H1 (cell line): ENCODE measurements at places on chromosomes 4 and X. TPM values are rescaled to one million over a fixed set of nuclear protein-coding genes. Genes with fewer than 3 reads are reported as not detected.

SPANXA2 gene
- total RNA-seq = not detected in 2 replicates

CLOCK gene
- total RNA-seq = 21.6 and 24.2 TPM in 2 replicates

PAGE5 gene
- total RNA-seq = not detected in 2 replicates

AADAT gene
- total RNA-seq = 7.7 and 9.2 TPM in 2 replicates

TCEAL6 gene
- total RNA-seq = not detected in 2 replicates

H2BW2 gene
- total RNA-seq = not detected in 2 replicates

IL3RA gene
- not detected in 2 replicates for total RNA-seq

SHROOM4 gene
- total RNA-seq = 5.6 and 5.9 TPM in 2 replicates

PRRG1 gene
- total RNA-seq = 8.1 and 10.2 TPM in 2 replicates

TRIM75 gene
- not detected in 2 replicates for total RNA-seq

GRCh38 chr4:102352781-102353180 lies 7.5 kb upstream of the SLC39A8 start:
- H3K27ac ChIP-seq = no peak overlapping the region
- no peaks in the 10 kb centered on the region for H3K27me3 ChIP-seq
- H3K4me1 ChIP-seq = peaks cover 3% of the 10 kb centered on the region
- DNase-seq = no peak
- no peaks in the 10 kb centered on the region for H3K36me3 ChIP-seq

DNA sequence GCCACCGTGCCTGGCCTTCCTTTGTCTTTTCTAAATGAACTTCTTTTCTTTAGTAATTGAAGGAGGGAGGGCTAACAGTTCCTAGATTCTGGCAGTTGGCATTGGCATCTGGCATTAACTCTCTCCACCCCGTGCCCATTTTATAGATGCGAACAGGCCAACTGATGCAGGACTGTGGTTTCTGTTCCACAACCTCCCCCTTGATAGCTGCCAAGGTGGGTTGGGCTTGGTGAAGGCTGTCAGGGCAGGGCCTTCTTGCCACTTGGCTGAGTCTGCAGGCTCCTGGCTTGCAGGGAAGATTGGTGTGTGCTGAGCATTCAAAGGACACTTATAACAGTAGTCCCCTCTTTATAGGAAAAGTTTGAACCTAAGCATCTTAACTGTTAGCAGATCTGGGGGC lies 4.3 kb downstream of the SOWAHD start:
- no peak for DNase-seq
- H3K27me3 ChIP-seq = peaks cover 13% of the 10 kb centered on the region
- no peak overlapping the region for H3K4me3 ChIP-seq
- H3K4me1 ChIP-seq = peaks cover 2% of the 10 kb centered on the region; the same call in 1 of the 2 replicates
- H3K27ac ChIP-seq = no peak overlapping the region

DNA sequence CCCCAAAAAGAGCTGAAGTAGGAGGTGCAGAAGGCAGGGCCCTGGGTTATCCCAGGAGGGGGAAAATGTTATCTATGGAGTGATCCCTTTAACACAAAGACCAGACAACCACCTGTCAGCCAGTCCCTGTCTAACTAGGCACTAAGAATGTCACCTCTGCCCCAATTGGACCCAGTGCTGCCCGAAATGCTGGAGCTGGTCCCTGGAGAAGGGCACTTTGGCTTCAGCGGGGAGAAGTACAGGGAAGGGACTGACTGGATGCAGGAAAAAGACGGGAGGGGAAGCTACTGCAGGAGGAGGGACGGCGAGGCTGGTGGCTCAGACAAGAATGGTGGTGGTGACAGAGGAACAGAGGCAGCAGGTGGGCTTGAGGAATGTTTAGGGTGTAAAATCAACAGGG lies 17.3 kb downstream of the PHKA2 start:
- no peak overlapping the region for H3K27ac ChIP-seq
- H3K4me1 ChIP-seq = no peaks in the 10 kb centered on the region
- no peak overlapping the region for H3K4me3 ChIP-seq
- no peaks in the 10 kb centered on the region for H3K36me3 ChIP-seq
- no peak for DNase-seq

GRCh38 chr4:173145131-173145530 lies 23.5 kb upstream of the GALNT7 start:
- no peaks in the 10 kb centered on the region for H3K36me3 ChIP-seq
- DNase-seq = no peak
- H3K4me1 ChIP-seq = no peaks in the 10 kb centered on the region

- no peak overlapping the region for H3K27ac ChIP-seq
- H3K4me1 ChIP-seq = peaks cover 8% of the 10 kb centered on the region
- no peak overlapping the region for H3K4me3 ChIP-seq
- peaks cover 4% of the 10 kb centered on the region; the same call in 1 of the 2 replicates for H3K36me3 ChIP-seq
- H3K27me3 ChIP-seq = no peaks in the 10 kb centered on the region
These were observed 603.6 kb upstream of the DIPK2B start for GRCh38 chrX:45804276-45804675.

DNA sequence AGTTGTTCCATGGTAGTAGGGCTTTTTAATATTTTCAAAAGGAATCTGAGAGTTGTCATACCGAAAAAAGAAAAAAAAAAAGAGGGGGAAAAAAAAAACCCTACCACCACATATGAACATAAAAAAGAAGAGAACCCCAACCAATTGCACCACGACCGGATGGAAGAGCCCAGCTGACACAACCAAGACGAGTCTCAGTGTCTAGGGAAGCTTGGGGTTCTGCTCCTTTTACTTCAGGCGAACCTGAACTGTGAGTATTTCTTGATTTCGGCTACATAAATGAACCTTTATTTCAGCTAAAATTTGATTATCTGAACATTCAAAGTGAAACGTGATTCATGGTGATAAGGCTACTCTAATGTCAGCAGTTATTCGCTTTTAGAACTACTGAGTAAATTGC lies at the start of gene GPR34:
TSS of gene GPR34 (plus strand) at position 139 of the 400 bp plus-strand sequence. CDS start 6,661 bp downstream, outside the sequence.
- no peaks in the 10 kb centered on the region for H3K36me3 ChIP-seq
- no peak for DNase-seq
- H3K4me3 ChIP-seq = no peak within 1 kb of the TSS
- no peak within 1 kb of the TSS for H3K27ac ChIP-seq
- H3K27me3 ChIP-seq = no peaks in the 10 kb centered on the region
- H3K4me1 ChIP-seq = no peaks in the 10 kb centered on the region

DNA sequence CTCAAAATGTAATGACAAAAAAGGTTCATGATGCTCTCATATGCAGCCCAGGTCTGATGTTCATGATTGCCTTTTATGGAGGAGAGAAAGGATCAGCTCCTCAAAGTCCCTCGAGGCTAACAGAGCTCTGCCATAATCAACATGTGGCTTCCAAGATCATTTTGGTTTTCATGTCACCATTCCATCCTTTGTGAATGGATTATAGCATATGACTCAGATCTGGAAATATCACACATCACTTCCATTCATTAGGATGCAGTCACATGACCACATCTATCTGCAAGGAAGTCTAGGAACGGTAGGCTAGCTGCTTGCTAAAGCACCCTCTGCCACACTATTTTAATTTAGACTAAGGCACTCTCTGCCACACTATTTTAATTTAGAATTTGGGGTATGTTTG lies 77.6 kb downstream of the COX18 start:
- 0 out of 2 replicates have a peak, but pooled peaks cover 4% of the 10 kb centered on the region for H3K4me1 ChIP-seq
- DNase-seq = no peak
- no peaks in the 10 kb centered on the region for H3K36me3 ChIP-seq
- no peaks in the 10 kb centered on the region for H3K27me3 ChIP-seq
- no peak overlapping the region for H3K27ac ChIP-seq
- no peak overlapping the region for H3K4me3 ChIP-seq

DNA sequence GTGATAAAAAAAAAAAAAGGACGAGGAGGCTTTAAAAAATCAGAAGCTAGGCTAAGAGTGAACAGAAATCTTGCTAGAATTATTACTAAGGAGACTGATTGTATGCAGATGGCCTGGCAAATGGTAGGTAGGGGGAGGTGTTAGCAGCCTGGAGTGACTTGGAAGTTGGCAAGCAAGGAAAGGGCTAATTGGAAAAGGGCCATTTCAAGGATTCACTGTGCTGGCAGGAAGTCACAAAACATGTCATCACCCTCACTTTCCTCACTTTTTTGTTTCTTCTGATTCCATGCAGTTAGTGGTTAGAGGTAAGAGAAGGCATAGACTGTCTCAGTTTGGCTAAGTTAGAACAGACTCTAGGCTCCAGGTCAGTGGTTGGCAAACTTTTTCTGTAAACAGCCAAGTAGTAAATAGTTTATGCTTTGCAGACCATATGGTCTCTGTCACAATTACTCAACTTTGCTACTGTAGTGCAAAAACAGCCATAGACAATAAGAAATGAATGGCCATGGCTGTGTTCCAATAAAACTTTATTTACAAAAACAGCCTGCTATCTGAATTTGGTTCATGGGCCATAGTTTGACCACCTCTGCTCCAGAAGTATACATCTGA lies 646.5 kb upstream of the ACTRT1 start:
- no peak overlapping the region for H3K27ac ChIP-seq
- no peak for DNase-seq
- no peak overlapping the region for H3K4me3 ChIP-seq
- H3K27me3 ChIP-seq = no peaks in the 10 kb centered on the region
- H3K36me3 ChIP-seq = no peaks in the 10 kb centered on the region

- H3K4me3 ChIP-seq = peak overlapping the region; percentile 47
- no peaks in the 10 kb centered on the region for H3K27me3 ChIP-seq
- no peak overlapping the region for H3K27ac ChIP-seq
These were observed 14.4 kb upstream of the RAB40A start for GRCh38 chrX:103533511-103534216.

GRCh38 chr4:152372444-152372843 lies 163.4 kb downstream of the FBXW7 start:
- H3K4me1 ChIP-seq = no peaks in the 10 kb centered on the region
- no peaks in the 10 kb centered on the region for H3K27me3 ChIP-seq
- H3K27ac ChIP-seq = no peak overlapping the region
- no peak overlapping the region for H3K4me3 ChIP-seq
- no peaks in the 10 kb centered on the region for H3K36me3 ChIP-seq

DNA sequence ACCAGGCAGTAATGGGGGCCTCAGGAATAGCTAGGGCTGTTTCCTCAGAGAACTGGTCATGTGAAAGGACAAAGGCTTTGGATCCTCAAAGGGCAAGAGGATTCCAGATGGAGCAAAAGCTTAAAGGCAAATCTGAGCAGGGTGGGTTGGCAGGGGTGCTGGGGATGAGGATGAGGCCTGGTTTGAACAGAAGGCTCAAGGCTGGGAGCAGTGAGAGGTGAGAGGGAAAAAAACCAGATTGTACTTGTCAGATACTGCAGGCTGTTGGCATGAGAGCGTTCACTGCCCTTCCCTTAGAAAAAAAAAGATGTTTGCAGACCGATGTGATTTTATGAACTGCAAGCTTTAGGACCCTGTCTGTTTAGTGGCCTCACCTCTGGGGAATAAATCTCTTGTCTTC lies 75.3 kb upstream of the PLAC1 start:
- no peaks in the 10 kb centered on the region for H3K36me3 ChIP-seq
- H3K27me3 ChIP-seq = no peaks in the 10 kb centered on the region
- H3K4me1 ChIP-seq = peaks cover 3% of the 10 kb centered on the region; the same call in 1 of the 2 replicates
- H3K4me3 ChIP-seq = no peak overlapping the region
- no peak overlapping the region for H3K27ac ChIP-seq
- DNase-seq = no peak

GRCh38 chr4:101020956-101021355 lies 326.4 kb downstream of the PPP3CA start:
- no peak for DNase-seq
- H3K27me3 ChIP-seq = no peaks in the 10 kb centered on the region
- H3K36me3 ChIP-seq = no peaks in the 10 kb centered on the region
- no peak overlapping the region for H3K27ac ChIP-seq
- H3K4me3 ChIP-seq = no peak overlapping the region

- H3K36me3 ChIP-seq = no peaks in the 10 kb centered on the region
- DNase-seq = no peak
- no peaks in the 10 kb centered on the region for H3K27me3 ChIP-seq
- H3K4me3 ChIP-seq = no peak overlapping the region
- no peak overlapping the region for H3K27ac ChIP-seq
These were observed 218.8 kb upstream of the ANXA10 start for GRCh38 chr4:167873496-167873895.

GRCh38 chrX:139560221-139560620 lies 29.7 kb downstream of the F9 start:
- no peak overlapping the region for H3K4me3 ChIP-seq
- H3K4me1 ChIP-seq = no peaks in the 10 kb centered on the region
- H3K36me3 ChIP-seq = no peaks in the 10 kb centered on the region
- no peak for DNase-seq
- no peak overlapping the region for H3K27ac ChIP-seq

GRCh38 chr4:137626942-137627738 lies 94.8 kb upstream of the PCDH18 start:
- no peak overlapping the region for H3K27ac ChIP-seq
- no peaks in the 10 kb centered on the region for H3K4me1 ChIP-seq
- no peaks in the 10 kb centered on the region for H3K27me3 ChIP-seq
- H3K4me3 ChIP-seq = no peak overlapping the region

DNA sequence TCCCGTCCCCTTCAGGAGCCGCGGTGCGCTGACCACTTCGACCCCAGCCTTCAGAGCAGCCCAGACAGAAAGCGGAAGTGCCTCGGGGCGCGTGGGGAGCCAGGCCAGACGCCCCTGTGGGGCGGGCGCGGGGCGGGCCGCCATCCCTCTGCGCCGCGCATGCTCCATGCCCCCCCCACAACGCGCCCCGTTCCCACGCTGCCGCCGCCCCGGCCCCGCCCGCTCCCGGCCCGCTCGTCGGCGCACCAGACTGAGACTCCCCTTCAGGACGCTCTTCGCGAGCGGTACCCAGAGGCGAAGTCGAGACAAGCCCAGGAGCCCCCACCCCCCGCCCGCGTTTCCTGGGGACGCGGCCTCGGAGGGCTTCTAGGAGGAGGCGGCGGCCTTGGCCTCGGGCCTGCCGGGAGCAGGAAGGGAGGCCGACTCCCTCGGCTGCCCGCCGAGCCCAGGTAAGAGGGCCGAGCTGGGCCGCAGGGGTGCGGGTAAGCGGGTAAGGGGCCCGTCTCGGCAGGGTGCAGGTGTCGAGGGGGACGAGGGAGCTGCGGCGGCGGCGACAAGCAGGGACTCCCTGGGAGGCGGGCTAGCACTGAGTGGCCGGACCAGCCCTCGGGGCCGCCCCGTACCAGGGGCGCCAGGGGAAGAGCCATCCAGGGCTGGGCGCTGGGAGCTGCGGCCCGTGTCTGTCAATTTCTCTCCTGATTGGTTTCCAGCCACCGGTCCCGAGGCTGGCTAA lies at the start of gene ZFP92:
TSS of gene ZFP92 (plus strand) at position 218 of the 733 bp plus-strand sequence. CDS start 6,851 bp downstream, outside the sequence.
- no peak for DNase-seq
- H3K27me3 ChIP-seq = peaks cover 8% of the 10 kb centered on the region
- H3K4me3 ChIP-seq = peak within 1 kb of the TSS; percentile 60
- H3K4me1 ChIP-seq = no peaks in the 10 kb centered on the region
- no peaks in the 10 kb centered on the region for H3K36me3 ChIP-seq
- no peak within 1 kb of the TSS for H3K27ac ChIP-seq

DNA sequence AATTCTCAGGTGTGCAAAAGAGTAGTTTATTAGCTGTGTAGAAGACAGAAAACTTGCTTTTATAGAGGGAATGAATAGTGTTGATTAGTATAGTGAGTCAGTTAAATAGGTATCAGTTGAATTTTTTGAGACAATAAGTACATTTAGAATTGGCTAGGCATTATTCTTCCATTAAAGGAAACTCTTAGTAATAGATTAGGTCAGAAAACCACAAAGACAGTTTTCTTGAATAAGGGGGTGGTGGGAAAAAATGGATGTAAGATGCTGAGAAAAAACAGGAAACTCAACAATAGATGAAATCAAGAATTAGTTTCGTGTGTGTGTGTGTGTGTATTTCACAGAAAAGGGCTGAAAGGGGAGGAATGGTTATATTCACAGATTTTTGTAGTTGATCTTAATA lies 16.8 kb downstream of the CD38 start:
- H3K4me1 ChIP-seq = no peaks in the 10 kb centered on the region
- no peak overlapping the region for H3K27ac ChIP-seq
- no peaks in the 10 kb centered on the region for H3K27me3 ChIP-seq
- H3K36me3 ChIP-seq = no peaks in the 10 kb centered on the region
- no peak for DNase-seq
